T-helper 17 cell (primary cell): ENCODE measurements at places on chromosomes 12 and 14.

DNA sequence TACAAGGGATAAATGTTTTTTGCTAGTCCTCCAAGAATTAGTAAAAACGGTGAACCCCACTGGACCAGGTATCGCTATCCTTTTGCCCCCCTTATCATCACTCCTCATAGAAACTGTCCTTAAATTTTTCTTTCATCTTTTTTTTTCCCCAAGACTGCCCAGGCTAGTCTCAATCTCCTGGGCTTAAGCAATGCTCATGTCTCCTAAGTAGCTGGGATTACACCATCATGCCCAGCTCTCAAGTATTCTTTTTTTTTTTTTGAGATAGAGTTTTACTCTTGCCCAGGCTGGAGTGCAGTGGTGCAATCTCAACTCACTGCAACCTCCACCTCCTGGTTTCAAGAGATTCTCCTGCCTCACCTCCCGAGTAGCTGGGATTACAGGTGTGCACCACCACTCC is 9.7 kb downstream of the IRF2BPL start:
- H3K4me1 ChIP-seq, result peaks cover 16% of the 10 kb centered on the region
- H3K36me3 ChIP-seq, result no peaks in the 10 kb centered on the region
- no peak overlapping the region for H3K4me3 ChIP-seq
- no peak overlapping the region for H3K27ac ChIP-seq
- DNase-seq, result no peak

GRCh38 chr12:131471271-131471905 is 239.5 kb upstream of the SFSWAP start:
- no peak for DNase-seq
- peaks cover 2% of the 10 kb centered on the region for H3K4me1 ChIP-seq
- no peak overlapping the region for H3K27ac ChIP-seq
- H3K4me3 ChIP-seq, result no peak overlapping the region
- H3K36me3 ChIP-seq, result no peaks in the 10 kb centered on the region

- no peaks in the 10 kb centered on the region for H3K4me1 ChIP-seq
- H3K4me3 ChIP-seq, result no peak overlapping the region
- H3K27me3 ChIP-seq, result peaks cover 9% of the 10 kb centered on the region
- no peak for DNase-seq
- no peak overlapping the region for H3K27ac ChIP-seq
Observed at GRCh38 chr12:92951006-92951405, 21.9 kb upstream of the EEA1 start.

GRCh38 chr12:71045781-71046180 is 112.0 kb downstream of the TSPAN8 start:
- H3K36me3 ChIP-seq, result no peaks in the 10 kb centered on the region
- H3K4me1 ChIP-seq, result no peaks in the 10 kb centered on the region
- no peak overlapping the region for H3K27ac ChIP-seq
- no peak for DNase-seq

GRCh38 chr14:54797556-54797955 is 105.1 kb downstream of the GCH1 start:
- no peak overlapping the region for H3K27ac ChIP-seq
- no peak for DNase-seq
- H3K36me3 ChIP-seq, result peaks cover 7% of the 10 kb centered on the region
- peaks cover 17% of the 10 kb centered on the region for H3K27me3 ChIP-seq
- H3K4me1 ChIP-seq, result no peaks in the 10 kb centered on the region
- H3K4me3 ChIP-seq, result no peak overlapping the region

- DNase-seq, result no peak
- H3K4me1 ChIP-seq, result no peaks in the 10 kb centered on the region
- no peak overlapping the region for H3K27ac ChIP-seq
- no peak overlapping the region for H3K4me3 ChIP-seq
- H3K36me3 ChIP-seq, result no peaks in the 10 kb centered on the region
Observed at GRCh38 chr12:2167231-2167630, 114.4 kb downstream of the CACNA1C start.

GRCh38 chr12:70842136-70842535 is 78.4 kb downstream of the PTPRR start:
- H3K27ac ChIP-seq, result no peak overlapping the region
- no peak for DNase-seq
- H3K27me3 ChIP-seq, result no peaks in the 10 kb centered on the region
- H3K36me3 ChIP-seq, result no peaks in the 10 kb centered on the region
- no peak overlapping the region for H3K4me3 ChIP-seq

- peaks cover 10% of the 10 kb centered on the region for H3K27me3 ChIP-seq
- H3K4me3 ChIP-seq, result peak overlapping the region; percentile 67
- H3K36me3 ChIP-seq, result peaks cover 5% of the 10 kb centered on the region
- peaks cover 2% of the 10 kb centered on the region for H3K4me1 ChIP-seq
Observed at GRCh38 chr14:24665440-24665991, 31.5 kb upstream of the GZMB start.

DNA sequence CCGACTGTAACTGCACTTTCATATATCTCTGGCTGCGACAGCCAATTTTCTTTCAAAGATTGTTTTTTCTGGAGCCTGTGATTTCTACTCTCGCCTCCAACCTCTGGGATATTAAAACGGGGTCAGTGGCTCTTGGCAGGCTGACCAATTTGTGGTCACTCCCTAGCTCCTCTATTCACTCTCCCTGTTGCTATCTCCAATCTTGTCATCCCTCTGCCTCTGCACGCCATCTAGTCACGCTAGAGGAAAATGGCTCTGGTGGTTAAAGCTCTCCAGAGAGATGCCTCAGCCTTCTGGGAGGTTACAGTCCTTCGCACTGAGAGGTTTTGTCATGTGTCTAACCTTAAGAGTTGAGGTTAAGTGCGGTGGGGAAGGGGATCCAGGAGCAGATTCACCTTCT is 59.8 kb upstream of the CISTR start:
- H3K4me3 ChIP-seq, result no peak overlapping the region
- H3K27ac ChIP-seq, result no peak overlapping the region
- H3K27me3 ChIP-seq, result peaks cover 8% of the 10 kb centered on the region
- no peak for DNase-seq

- H3K27ac ChIP-seq, result no peak overlapping the region
- H3K4me3 ChIP-seq, result no peak overlapping the region
- H3K36me3 ChIP-seq, result no peaks in the 10 kb centered on the region
- no peaks in the 10 kb centered on the region for H3K4me1 ChIP-seq
Observed at GRCh38 chr12:90990611-90991010, 14.2 kb downstream of the EPYC start.

GRCh38 chr12:122004633-122005071 is 17.0 kb upstream of the BCL7A start:
- H3K27ac ChIP-seq, result no peak overlapping the region
- peaks cover 23% of the 10 kb centered on the region for H3K4me1 ChIP-seq
- no peak overlapping the region for H3K4me3 ChIP-seq
- H3K36me3 ChIP-seq, result no peaks in the 10 kb centered on the region

GRCh38 chr14:94058674-94059138 is 22.3 kb downstream of the DDX24 start:
- no peaks in the 10 kb centered on the region for H3K27me3 ChIP-seq
- DNase-seq, result no peak
- peaks cover 15% of the 10 kb centered on the region for H3K36me3 ChIP-seq

GRCh38 chr14:67469954-67470353 is 18.6 kb downstream of the TMEM229B start:
- peaks cover 22% of the 10 kb centered on the region for H3K4me1 ChIP-seq
- peak overlapping the region; percentile 49 for H3K27ac ChIP-seq
- H3K27me3 ChIP-seq, result no peaks in the 10 kb centered on the region
- no peak for DNase-seq

DNA sequence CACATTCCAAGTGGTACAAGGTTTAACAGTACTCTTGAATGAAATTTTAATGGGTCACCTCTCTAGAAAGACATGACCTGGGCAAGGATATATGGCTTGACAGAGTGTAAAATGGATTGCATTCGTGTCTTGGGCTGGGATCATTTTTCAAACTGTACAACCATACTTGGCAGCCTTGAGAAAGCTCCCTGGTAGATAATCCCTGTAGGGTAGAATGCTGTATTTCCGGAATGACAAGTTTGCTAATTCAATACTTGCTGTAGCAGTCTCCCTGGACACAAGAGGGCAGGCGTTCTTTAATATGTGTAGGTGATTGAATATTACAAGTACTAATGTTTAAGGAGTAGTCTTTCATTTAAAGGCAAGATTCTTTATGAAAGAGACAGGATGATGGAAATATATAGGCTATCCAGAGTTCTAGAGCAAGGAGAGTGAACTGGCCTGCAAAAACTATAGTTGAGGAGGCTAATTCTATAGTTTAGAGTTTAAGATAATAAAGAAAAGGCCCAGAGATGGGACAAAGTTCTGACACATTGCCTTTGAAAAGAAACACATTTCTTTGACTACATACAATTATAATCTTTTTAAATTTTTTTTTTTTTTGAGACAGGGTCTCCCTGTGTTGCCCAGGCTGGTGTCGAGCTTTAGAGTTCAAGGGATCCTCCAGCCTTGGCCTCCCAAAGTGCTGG is 53.4 kb downstream of the PLBD1 start:
- H3K27me3 ChIP-seq, result no peaks in the 10 kb centered on the region
- no peak for DNase-seq
- peaks cover 2% of the 10 kb centered on the region for H3K36me3 ChIP-seq
- H3K4me3 ChIP-seq, result no peak overlapping the region
- no peak overlapping the region for H3K27ac ChIP-seq
- H3K4me1 ChIP-seq, result peaks cover 2% of the 10 kb centered on the region

GRCh38 chr14:87955501-87955900 is 37.5 kb downstream of the GALC start:
- no peak for DNase-seq
- H3K27me3 ChIP-seq, result no peaks in the 10 kb centered on the region
- peak overlapping the region; percentile 84 for H3K27ac ChIP-seq
- no peak overlapping the region for H3K4me3 ChIP-seq
- H3K4me1 ChIP-seq, result peaks cover 58% of the 10 kb centered on the region

GRCh38 chr14:94557327-94557726 is 3.9 kb upstream of the SERPINA4 start:
- H3K4me3 ChIP-seq, result no peak overlapping the region
- peaks cover 37% of the 10 kb centered on the region for H3K27me3 ChIP-seq
- no peak overlapping the region for H3K27ac ChIP-seq

DNA sequence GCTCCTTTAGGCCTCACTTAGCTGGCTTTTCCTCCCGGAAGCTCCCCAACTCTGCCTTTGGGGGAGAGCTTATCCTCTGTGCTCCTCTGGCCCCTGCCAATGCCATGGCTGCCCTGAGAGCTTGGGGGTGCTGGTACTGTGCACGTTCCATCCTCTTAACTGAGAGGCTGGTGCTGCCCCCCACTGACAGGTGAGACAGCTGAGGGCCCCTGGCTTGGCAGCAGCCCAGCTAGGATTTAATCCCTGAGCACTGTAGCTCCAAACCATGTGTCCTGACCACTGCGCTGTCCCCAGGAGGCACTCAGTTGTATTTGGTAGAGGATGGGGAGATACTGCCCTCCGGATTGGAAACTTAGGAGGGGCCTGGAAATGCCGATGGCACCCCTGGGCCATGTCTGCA is 46.1 kb downstream of the UBE3B start:
- no peak overlapping the region for H3K4me3 ChIP-seq
- H3K4me1 ChIP-seq, result no peaks in the 10 kb centered on the region
- H3K27me3 ChIP-seq, result no peaks in the 10 kb centered on the region
- no peak for DNase-seq
- H3K27ac ChIP-seq, result no peak overlapping the region

- no peaks in the 10 kb centered on the region for H3K27me3 ChIP-seq
- no peaks in the 10 kb centered on the region for H3K4me1 ChIP-seq
- no peak for DNase-seq
- H3K36me3 ChIP-seq, result peaks cover 2% of the 10 kb centered on the region
Observed at GRCh38 chr12:16130343-16130742, 147.1 kb downstream of the SLC15A5 start.

DNA sequence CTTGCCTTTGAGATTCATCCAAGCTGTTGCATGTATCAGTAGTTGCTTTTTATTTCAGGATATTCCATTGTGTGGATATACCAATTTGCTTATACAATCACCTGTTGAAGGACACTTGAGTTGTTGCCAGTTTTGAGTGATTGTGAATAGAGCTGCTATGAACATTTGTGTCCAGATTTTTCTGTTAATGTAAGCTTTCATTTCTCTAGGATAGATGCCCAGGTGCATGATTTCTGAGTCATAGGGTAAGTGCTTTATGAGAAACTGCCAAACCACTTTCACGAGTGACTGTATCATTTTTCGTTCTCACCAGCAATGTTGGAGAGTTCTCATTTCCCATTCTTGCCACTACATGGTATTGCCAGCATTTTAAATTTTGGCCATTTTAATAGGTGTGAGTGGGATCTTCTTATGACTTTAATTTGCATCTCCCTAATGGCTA is 434.6 kb upstream of the RGS6 start:
- peaks cover 2% of the 10 kb centered on the region for H3K36me3 ChIP-seq
- no peak overlapping the region for H3K4me3 ChIP-seq
- no peak overlapping the region for H3K27ac ChIP-seq
- no peak for DNase-seq
- H3K27me3 ChIP-seq, result no peaks in the 10 kb centered on the region
- no peaks in the 10 kb centered on the region for H3K4me1 ChIP-seq

DNA sequence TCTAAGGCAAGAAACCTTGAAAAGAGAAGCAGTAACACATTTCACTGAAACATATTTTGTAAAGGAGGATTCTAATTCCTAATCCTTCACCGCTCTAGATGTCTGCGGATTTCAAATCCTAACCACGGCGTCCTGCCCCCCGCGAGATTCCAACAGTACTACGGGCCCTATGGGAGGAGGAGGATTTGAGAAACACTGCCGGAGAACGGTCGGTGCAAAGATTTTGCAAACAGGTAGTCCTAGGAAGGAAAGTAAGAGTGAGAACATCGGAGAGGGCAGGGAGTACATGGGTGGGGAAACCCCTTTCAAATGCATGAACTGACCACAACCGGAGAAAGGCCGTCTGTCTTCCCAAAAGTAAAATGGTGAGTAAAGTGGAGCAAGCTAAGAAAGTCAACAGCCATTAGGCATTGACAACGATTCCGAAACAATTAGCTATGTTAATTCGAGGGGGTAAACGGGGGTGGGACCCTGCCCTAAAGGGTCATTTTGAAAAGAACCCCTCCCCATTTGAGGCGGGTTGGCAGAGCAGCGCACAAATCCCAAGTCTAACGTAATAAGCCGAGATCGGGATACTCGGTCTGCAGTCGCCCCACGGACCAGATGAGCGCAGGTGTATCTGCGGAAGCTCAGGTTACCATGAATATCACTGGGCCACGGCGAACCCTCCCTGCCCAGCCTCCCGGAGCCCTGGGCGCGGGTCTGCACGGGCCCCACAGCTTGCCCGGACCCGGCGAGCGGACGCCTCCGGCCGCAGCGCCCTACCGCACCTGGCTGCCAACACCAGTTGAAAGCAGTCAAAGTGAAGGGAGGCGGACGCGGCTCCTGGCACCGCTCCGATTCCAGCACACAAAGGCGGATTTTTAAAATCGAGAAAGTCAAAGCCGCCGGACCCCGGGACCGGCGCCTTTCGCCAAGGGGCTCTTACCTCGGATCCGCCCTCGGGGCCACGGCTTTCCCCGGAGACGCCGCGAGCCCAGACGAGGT is 662 bp downstream of the EPS8 start:
- peak overlapping the region; percentile 98 for H3K4me3 ChIP-seq
- peak overlapping the region; percentile 90 for H3K27ac ChIP-seq
- H3K36me3 ChIP-seq, result peaks cover 2% of the 10 kb centered on the region
- peaks cover 20% of the 10 kb centered on the region for H3K4me1 ChIP-seq

DNA sequence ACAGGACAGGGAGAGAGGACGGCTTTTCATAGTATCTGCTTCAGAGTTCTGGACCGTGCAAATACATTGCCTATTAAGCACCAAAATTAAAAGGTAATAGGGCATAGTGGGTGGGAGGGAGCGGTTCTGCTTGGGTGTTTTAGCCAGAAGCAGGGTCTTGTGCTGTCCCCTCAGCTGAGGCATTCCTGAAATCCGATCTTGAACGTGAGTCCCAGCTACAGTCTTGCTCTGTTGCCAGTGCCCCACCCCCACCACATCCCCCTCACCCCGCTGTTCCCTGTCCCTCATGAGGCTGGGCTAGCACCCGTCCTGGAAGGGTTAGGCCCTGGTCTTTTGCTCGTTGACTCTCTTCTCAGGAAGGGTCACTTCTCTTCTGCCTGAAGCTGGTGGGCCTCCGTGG is 48.6 kb downstream of the AACS start:
- H3K4me1 ChIP-seq, result peaks cover 4% of the 10 kb centered on the region
- H3K27ac ChIP-seq, result no peak overlapping the region
- no peaks in the 10 kb centered on the region for H3K27me3 ChIP-seq
- peaks cover 15% of the 10 kb centered on the region for H3K36me3 ChIP-seq
